ENCODE measurements at places on chromosomes 7 and 10. TPM values are rescaled to one million over a fixed set of nuclear protein-coding genes. Genes with fewer than 3 reads are reported as not detected.
A peak's percentile ranks its signal among the peaks of the same experiment; 100 is the strongest.

DNA sequence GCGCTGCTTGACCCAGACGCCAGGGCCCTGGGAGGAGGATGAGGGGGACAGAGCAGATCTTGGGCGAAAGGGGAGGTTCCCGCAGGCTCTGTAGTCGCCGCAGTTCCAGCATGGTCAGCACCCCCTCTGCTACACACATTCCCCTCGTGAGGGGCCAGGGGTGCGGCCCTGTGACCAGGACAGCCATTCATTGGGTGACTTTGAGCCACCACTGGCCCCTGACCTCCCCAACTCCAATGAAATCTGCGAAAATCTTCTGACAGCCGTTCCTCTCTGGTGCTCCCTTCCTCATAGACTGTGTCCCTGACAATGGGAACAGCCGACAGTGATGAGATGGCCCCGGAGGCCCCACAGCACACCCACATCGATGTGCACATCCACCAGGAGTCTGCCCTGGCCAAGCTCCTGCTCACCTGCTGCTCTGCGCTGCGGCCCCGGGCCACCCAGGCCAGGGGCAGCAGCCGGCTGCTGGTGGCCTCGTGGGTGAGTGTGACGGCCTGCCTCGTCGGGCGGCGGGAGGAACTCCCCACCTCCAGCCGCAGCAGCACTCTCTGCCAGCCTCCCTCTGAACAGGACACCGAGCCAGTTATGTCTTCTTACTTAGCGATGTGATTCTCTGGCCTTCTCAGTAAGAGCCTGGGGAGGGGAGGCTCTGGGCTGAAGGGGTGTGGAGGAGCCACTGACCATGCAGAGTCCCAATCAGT, 825 bp downstream of the TMEM176A start:
- H3K4me3 ChIP-seq = no peak overlapping the region
- DNase-seq = no peak
- no peaks in the 10 kb centered on the region for H3K36me3 ChIP-seq
- H3K27ac ChIP-seq = no peak overlapping the region
- H3K27me3 ChIP-seq = peaks cover 47% of the 10 kb centered on the region

The HABP2 gene
- total RNA-seq = not detected

- no peak for DNase-seq
- no peaks in the 10 kb centered on the region for H3K27me3 ChIP-seq
- H3K4me3 ChIP-seq = no peak overlapping the region
- no peaks in the 10 kb centered on the region for H3K36me3 ChIP-seq
- H3K4me1 ChIP-seq = no peaks in the 10 kb centered on the region
- no peak overlapping the region for H3K27ac ChIP-seq
Measured at GRCh38 chr10:131252567-131253276, 58.8 kb downstream of the TCERG1L start.

The PRSS1 gene
- total RNA-seq = not detected

- H3K27me3 ChIP-seq = no peaks in the 10 kb centered on the region
- H3K27ac ChIP-seq = no peak overlapping the region
- no peak overlapping the region for H3K4me3 ChIP-seq
- no peaks in the 10 kb centered on the region for H3K4me1 ChIP-seq
- no peak for DNase-seq
Measured at GRCh38 chr7:85115006-85115405, 71.8 kb downstream of the SEMA3D start.

DNA sequence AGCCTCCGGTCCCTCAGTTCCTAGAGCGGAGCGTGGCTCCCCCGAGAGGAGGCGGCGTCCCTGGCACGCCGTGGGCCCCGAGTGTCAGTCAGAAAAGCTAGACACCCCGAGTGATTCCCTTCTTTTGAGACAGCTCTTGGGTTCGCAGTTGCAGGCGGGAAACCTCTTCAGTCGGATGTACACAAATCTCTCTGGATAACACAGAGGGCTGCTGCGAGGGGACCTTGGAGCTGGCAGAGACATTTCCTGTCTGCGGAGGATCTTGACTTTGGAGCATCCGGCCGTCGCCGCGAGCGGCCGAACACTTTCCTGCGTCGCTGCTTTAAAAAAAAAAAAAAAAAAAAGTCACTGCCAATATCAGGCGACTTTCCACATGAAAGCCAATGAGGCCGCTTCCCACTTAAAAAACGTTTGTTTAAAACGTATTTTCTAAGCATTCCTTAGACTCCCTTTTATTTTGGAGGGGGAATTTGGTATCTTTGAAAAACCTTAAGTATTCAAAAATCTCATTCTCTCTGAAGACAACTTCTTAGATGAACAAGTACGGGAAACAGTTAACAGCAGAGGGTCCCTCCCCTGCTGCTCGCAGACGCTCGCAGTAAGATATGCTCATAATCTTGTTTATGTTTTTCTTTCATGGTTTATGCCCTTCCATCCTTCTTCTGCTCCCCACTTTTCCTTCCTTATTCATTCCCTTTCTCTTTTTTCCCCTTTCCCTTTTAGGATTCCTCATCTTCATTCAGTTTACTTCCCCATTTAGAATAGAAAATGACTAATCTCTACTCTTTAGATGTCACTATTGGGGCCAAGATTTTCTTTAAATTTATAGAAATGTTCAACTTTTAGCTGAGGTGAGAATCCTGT, 10.0 kb downstream of the HHEX start:
- peaks cover 73% of the 10 kb centered on the region for H3K27me3 ChIP-seq
- no peaks in the 10 kb centered on the region for H3K36me3 ChIP-seq
- peaks cover 18% of the 10 kb centered on the region for H3K4me1 ChIP-seq
- peak; percentile 44 for DNase-seq
- H3K27ac ChIP-seq = no peak overlapping the region

- no peak overlapping the region for H3K27ac ChIP-seq
- no peaks in the 10 kb centered on the region for H3K27me3 ChIP-seq
- H3K4me1 ChIP-seq = no peaks in the 10 kb centered on the region
- no peaks in the 10 kb centered on the region for H3K36me3 ChIP-seq
- no peak overlapping the region for H3K4me3 ChIP-seq
Measured at GRCh38 chr7:45593121-45593541, 19.0 kb downstream of the ADCY1 start.

DNA sequence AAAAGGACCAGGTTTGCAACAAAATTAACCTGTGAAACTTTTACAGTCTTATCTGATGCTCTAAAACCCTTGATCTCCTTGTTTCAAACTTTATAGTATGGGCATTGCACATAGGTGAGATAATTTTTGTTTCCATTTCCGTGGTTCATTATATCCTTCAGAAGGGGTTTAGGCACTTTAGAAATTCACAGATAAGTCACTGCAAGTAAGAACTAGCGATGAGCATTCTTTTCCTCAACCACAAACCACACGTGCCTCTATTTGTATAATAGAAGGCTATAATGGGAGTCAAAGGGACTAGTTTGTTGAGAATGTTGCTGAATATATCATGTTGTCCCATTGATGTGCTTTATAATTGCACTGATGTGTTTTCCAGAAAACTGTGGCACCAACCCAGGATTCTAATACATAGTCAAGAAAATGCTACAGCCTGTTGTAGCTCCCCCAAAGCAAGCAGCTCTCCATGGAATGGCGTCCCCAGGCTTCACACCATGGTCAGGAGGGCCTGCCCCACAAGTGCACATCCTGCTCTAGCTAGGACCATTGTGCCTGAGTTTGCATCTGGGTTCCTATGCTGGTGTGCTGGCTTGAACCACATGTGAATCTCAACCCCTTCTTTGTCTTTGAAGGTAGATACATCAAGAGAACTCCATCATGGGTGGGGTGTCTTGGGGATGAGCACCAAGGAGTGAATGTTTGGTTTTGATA, 14.0 kb upstream of the ATXN7L1 start:
- peaks cover 5% of the 10 kb centered on the region for H3K4me1 ChIP-seq
- peaks cover 3% of the 10 kb centered on the region for H3K27me3 ChIP-seq
- DNase-seq = no peak
- H3K4me3 ChIP-seq = no peak overlapping the region
- H3K27ac ChIP-seq = no peak overlapping the region
- no peaks in the 10 kb centered on the region for H3K36me3 ChIP-seq

GRCh38 chr10:79195091-79195923, 126.5 kb downstream of the ZMIZ1 start:
- H3K27ac ChIP-seq = no peak overlapping the region
- peak; percentile 82 for DNase-seq

GRCh38 chr7:24889611-24890010, 90.4 kb downstream of the OSBPL3 start:
- no peak overlapping the region for H3K27ac ChIP-seq
- DNase-seq = no peak
- no peaks in the 10 kb centered on the region for H3K27me3 ChIP-seq
- H3K4me1 ChIP-seq = peaks cover 38% of the 10 kb centered on the region
- peaks cover 58% of the 10 kb centered on the region for H3K36me3 ChIP-seq

The PON1 gene
- not detected for total RNA-seq

The HPS1 gene
- total RNA-seq = 88.3 TPM

- peaks cover 2% of the 10 kb centered on the region for H3K4me1 ChIP-seq
- no peaks in the 10 kb centered on the region for H3K36me3 ChIP-seq
- no peak overlapping the region for H3K27ac ChIP-seq
- no peak overlapping the region for H3K4me3 ChIP-seq
- no peak for DNase-seq
- peaks cover 57% of the 10 kb centered on the region for H3K27me3 ChIP-seq
Measured at GRCh38 chr7:149669121-149669818, 104.1 kb downstream of the ZNF467 start.

- no peak overlapping the region for H3K27ac ChIP-seq
- no peak overlapping the region for H3K4me3 ChIP-seq
- no peaks in the 10 kb centered on the region for H3K27me3 ChIP-seq
- DNase-seq = no peak
- no peaks in the 10 kb centered on the region for H3K4me1 ChIP-seq
Measured at GRCh38 chr10:31274310-31274709, 44.7 kb upstream of the ZEB1 start.

DNA sequence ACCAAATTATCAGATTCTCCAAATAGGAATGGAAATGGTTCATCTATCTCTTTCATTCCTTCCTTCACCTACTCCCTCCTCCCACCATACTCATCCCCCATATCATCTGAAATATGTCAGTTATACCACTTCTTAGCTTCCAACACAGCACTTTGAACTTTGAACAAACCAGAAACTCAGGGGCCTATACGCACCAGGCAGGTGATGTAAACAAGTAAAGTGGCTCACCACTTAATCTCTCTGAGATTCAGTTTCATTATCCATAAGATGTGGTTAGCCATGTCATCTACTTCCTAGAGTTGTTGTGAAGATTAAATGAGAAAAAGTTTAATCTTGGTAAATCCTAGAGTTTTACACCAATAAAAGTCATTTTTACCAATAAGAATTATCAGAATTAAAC, 65.9 kb upstream of the LRRN3 start:
- H3K4me3 ChIP-seq = peak overlapping the region; percentile 1
- H3K4me1 ChIP-seq = peaks cover 71% of the 10 kb centered on the region
- H3K27me3 ChIP-seq = no peaks in the 10 kb centered on the region
- peak overlapping the region; percentile 83 for H3K27ac ChIP-seq

DNA sequence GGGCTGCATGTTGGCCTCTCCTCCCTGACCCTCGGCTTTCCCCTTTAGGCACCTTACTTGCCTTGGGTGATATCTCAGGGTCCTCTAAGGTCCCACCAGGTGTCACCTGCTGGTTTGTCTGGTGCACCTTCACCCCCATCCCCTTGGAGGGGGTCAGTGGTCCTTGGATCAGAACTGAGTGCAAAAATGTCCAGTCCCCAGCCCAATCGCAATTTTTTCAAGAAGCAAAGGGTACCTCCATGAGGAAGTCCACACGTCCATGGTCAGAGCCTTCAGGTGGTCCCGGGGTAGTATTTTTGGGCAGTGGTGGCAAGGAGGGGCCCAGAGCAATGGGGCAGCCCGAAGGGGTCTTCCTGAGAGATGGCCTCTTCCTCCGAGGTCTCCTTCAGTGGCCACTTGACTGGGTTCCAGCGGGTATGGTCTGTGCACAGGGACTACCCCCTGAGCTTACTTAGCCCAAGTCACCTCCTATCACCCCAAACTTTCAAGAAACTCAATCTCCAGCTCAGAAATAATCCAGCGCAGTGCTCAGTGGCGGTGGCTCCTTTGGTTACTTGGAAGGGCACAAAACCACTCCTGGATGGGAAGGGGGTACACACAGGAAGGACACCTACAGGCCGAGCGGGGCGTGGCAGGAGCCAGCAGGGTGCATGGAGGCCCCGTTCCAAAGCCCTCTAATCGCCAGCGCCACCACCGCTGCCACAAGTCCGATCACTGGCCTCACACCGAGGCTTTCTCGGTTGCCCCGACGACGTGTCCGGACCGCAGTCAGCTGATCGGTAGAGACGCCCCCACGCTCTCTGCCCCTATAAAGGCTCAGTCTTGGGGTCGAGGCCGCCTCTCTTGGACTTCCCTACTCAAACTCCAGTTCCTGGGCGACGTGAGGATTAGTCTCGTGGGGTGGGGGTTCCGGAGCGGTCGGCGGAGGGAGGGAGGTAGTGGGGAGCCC, 4.5 kb downstream of the SAP25 start:
- no peaks in the 10 kb centered on the region for H3K27me3 ChIP-seq
- peak; percentile 54 for DNase-seq
- peaks cover 9% of the 10 kb centered on the region for H3K36me3 ChIP-seq
- H3K4me1 ChIP-seq = peaks cover 45% of the 10 kb centered on the region
- peak overlapping the region; percentile 32 for H3K27ac ChIP-seq

Data from activated CD4-positive, alpha-beta memory T cell treated with anti-CD3 and anti-CD28 coated beads, Interleukin-2, amount 10 ng/mL, durations not matched to agents 7 days and 5 days (primary cell).